Lung (tissue), 17 donors: ENCODE measurements at places on chromosomes 12 and 14. TPM values are rescaled to one million over a fixed set of nuclear protein-coding genes. Genes with fewer than 3 reads are reported as not detected.

DNA sequence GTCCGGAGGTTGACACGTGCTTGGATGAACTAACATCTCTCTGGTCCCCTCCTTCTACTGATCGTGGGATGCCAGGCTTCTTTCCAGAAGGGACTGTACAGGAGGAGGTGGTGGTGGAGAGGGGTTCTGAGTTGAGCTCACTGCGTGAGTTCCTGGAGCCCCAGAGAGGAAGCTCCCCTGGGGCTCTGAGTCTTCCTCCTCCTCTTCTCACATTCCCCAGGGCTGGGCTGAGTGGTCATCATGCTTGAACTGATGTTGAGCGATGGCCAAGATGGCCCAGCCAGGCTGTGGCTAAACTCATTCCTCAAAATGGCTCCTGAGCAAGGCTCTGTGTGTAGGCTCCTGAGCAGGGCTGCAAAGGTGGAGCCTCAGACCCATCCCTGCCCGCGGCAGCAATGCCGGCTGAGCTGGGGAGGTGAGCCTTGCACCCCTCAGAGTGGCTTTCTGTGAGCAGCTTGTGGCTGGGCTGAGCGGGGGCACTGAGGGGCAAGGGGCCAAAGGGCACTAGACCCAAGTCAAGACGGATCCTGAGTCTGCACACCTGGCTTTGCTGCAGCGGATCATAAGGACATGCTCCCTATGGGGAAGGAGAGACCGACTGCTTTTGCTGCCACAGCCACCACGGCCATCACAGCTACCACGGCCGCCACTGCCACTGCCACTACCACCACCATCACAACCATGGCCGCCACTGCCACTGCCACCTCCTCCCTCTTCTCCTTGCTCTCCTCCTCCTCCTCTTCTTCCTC, 35.4 kb downstream of the MEG3 start:
- no peaks in the 10 kb centered on the region for H3K4me1 ChIP-seq
- DNase-seq: no peak
- H3K27ac ChIP-seq: no peak overlapping the region
- H3K27me3 ChIP-seq: no peaks in the 10 kb centered on the region
- H3K4me3 ChIP-seq: no peak overlapping the region

- no peaks in the 10 kb centered on the region for H3K27me3 ChIP-seq
- H3K27ac ChIP-seq: no peak overlapping the region
- H3K4me3 ChIP-seq: no peak overlapping the region
- DNase-seq: no peak
These were observed 177.6 kb downstream of the SUDS3 start for GRCh38 chr12:118553856-118554504.

DNA sequence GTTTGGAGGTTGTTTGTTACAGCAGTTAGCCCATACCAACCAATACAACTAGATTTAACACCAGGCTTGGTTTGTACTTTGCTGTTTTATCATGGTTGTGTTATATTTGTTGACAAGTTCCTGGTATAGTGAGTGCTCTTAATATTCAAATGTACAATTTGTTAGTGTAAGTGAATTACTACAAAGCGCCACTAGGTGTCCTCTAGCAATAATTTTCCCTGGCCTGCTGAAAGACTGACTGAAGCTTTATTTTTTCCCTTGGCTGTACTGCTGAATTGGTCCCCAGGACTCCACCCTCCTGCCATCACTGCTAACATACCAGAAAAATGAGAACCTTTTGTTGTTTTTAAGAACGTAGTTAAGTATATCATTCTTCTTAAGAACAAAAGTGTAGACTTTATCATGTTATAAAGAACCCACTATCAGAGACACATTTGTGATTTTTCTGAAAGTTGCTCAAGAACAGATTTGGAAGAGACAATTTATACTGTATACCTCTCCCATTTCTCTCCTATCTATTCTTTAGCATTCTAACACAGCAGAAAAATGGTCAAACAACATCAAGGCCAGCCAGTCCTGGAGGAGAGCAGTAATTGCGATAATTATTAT, 75.3 kb upstream of the FAR2 start:
- no peaks in the 10 kb centered on the region for H3K4me1 ChIP-seq
- H3K36me3 ChIP-seq: no peaks in the 10 kb centered on the region
- H3K27me3 ChIP-seq: no peaks in the 10 kb centered on the region

The PTPN6 gene
- total RNA-seq: 140 TPM

The ITGB7 gene
- total RNA-seq: 7.9 TPM

The SYT1 gene
- total RNA-seq: 3.2 TPM

The ACRBP gene
- 1.6 TPM for total RNA-seq

GRCh38 chr12:108589840-108590229, 8.0 kb downstream of the TMEM119 start:
- no peak overlapping the region for H3K27ac ChIP-seq
- no peaks in the 10 kb centered on the region for H3K4me1 ChIP-seq
- no peaks in the 10 kb centered on the region for H3K27me3 ChIP-seq

The LYZ gene
- 186 TPM for total RNA-seq

DNA sequence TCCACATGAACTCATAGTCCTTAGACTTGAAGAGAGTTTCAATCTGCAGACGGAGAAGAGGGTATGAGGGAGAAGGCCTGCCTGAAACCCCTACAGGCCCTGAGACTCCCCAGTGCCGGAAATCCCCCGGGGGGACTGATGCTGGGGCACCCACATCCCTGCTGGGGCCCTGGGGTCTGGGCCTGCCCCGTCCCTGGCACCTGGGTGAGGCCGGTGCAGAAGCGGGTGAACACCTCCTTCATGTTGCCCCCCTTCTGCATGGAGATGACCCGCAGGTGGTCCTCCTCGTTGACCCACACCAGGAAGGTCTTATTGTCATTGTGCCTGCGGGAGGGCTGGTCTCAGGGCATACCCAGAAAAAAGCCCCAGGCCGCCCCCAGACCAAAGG, 2.4 kb downstream of the CKB start:
- no peaks in the 10 kb centered on the region for H3K36me3 ChIP-seq
- no peak overlapping the region for H3K27ac ChIP-seq
- DNase-seq: no peak

DNA sequence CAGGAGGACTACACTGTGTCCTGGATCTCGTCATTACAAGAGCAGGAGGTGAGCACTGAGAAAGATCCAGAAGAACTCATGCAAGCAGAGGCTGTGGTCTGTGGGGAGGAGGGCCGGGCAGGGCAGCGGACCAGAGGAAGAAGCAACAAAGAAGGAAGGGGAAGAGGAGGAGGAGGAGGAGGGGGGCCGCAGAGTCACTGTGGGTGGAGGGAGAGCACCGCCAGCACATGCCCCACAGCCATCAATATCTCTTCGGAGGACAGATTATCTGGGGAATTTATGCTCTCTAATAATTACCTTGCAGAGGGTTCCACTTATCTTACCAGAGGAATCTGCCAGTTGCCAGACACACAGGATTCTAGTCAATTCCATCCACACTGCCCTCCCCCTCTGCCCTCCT, 105.6 kb downstream of the DPF3 start:
- DNase-seq: no peak
- H3K27me3 ChIP-seq: no peaks in the 10 kb centered on the region

DNA sequence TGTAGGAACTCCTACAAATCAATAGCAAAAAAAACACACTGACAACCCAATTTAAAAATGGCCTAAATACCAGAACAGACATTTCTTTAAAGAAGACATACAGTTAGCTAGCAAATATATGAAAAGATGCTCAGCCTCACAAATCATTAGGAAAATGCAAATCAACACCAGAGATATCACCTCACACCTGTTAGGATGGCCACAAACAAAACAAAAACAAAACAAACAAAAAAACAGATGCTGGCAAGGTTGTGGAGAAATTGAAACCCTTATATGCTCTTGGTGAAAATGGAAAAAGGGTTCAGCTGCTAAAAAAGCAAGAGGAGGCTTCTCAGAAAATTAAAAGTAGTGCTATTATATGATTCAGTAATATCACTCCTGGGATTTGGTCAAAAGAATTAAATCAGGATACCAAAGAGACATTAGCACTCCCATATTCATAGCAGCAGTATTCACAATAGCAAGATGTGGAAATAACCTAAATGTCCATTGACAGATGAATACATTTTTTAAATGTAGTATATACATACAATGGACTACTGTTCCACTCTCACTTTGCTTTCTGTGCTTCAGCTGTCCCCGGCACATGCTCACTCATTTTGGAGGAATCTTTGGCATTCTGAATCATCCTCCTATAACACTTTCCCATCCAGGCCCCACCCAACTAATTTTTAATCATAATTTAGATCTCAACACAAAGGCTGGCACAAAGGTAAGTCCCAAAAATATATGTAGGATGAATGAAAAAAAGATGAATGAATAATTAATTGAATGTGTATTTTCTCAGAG, 99.1 kb downstream of the SYT1 start:
- H3K36me3 ChIP-seq: no peaks in the 10 kb centered on the region
- H3K27me3 ChIP-seq: no peaks in the 10 kb centered on the region
- no peak overlapping the region for H3K4me3 ChIP-seq
- no peaks in the 10 kb centered on the region for H3K4me1 ChIP-seq
